ENCODE measurements at places on chromosomes 5 and 9.

- DNase-seq = no peak
Observed at GRCh38 chr5:1918488-1919208, 35.9 kb upstream of the IRX4 start.

GRCh38 chr5:35061211-35061770, 13.5 kb upstream of the AGXT2 start:
- DNase-seq = no peak

- DNase-seq = no peak
Observed at GRCh38 chr9:30970186-30970585, 1414.3 kb upstream of the ACO1 start.

GRCh38 chr9:98999152-98999525, 55.4 kb downstream of the COL15A1 start:
- no peak for DNase-seq

- no peak for DNase-seq
Observed at GRCh38 chr5:78974011-78974410, 11.1 kb downstream of the ARSB start.

DNA sequence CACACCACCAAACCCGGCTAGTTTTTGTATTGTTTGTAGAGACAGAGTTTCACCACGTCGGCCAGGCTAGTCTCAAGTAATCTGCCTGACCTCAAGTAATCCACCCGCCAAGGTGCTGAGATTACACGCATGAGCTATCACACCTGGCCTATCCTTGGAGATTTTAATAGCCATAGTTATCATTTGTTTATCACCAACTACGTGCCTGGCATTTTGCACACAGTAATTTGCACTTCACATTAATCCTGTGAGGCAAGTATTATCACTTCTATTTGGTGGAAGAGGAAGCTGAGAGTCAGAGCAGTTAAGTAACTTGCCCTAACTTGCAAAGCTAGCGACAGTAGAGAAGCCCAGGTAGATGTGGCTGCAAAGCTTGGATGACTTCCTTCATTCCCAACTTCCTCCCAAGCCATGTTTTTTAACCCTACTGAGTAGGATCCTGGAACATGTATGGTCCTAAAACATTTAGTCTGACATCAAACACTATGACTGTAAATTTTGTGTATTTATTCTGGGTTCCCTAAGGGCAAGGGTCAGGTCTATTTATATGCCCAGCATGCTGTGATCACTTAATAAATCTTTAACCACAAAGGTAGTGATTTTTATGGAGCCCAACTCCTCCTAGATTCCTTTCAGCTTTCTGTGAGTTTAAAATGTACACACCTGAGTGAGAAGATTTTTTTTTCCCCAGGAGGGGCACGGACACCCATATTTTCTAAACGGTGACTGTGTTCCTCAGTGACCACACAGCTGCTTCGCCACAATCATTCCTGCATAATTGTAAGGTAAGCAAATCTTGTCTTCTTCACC, 100.2 kb upstream of the RAI14 start:
- DNase-seq = no peak

Data from CD4-positive, alpha-beta T cell treated with Interferon gamma for 1 hour (primary cell).